ENCODE measurements at places on chromosomes 2 and 18.

DNA sequence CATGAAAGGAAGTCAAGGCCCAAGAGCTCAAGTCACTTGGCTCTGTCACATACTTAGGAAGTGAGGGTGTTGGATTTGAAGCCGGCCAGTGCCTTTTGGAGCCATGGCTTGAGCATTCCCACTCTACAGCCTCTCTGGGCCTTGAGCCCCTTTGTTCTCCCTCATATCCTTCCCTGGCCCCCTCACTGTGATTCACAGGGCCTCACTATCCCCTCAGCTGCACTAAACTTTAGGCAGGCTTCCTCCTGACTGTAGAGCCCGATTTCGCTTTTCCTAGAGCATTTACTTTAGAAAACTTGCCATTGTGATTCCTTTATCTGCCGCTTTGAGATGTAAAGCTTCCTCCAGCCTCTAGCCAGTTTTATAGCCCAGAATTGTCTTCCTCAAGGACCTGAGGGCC is 107.6 kb downstream of the FBXO15 start:
- no peak for DNase-seq

DNA sequence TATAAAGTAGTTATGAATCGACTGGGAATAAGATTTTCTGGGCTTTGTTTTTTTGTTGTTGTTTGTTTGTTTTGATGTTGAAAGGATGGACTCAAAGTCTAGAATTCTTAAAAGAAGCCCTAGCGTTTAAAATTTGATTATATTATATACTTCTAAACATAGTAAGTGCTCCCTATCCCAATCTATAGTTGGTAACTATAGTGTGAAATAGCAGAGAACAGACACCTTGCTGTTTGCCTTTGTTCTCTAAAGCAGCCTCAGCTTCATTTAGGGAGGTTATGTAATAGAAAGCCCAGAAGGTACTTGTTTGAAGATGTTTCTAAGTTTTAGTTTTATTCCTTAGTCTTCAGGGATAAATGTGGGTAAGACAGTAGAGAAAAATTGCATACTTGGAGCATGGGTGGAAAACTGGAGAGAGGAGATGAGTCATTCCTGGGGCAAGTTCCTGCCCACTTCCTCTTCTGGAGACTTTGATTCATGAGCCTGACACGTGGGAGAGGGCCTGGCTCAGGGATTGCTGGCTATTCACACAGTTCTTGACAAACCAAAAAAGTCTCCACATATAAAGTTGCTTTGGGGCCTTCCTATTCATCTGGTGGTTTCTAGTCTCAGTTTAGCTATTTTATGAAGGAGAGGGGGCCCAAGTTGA is 131.9 kb downstream of the MYO1B start:
- no peak for DNase-seq

DNA sequence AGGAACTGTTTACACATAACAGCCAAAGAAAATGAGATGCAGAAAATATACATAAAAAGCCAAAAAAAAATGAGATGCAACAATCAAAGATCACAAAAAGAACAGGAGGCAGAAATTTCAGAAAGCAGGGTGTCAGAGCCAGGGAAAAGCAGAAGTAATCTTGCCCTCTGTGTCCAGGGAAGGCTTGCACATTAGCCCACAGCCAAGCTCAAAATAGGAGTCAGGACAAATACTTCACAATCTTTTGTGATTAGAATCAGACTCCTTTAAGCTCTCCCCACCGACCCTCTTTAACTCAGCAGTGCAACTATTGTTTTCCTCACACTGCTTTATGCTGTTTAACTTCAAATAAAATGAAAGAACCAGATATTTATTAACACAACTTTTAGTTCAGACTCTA is 34.6 kb downstream of the IAH1 start:
- DNase-seq: no peak

DNA sequence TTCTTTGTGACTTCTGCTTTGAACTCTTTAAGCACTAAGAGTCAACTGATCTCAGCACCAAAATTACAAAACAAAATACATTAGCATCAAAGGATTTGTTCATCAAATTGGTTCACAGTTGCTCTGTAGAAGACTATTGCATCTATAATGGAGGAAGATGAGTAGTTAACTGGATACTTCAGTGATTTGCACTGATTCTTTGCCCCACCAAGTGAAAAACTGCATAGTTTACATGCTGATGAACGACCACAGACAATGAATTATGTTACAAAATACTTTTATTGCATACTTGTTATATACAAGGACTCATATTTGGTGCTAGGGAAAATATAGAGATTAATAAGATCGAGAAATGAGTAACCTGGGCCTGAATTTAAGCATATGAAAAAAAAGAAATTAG is 107.2 kb downstream of the SCG2 start:
- DNase-seq: no peak

- no peak for DNase-seq
Measured at GRCh38 chr2:203582468-203582867, 47.4 kb upstream of the RAPH1 start.
